ENCODE measurements at places on chromosomes 3 and 15.

DNA sequence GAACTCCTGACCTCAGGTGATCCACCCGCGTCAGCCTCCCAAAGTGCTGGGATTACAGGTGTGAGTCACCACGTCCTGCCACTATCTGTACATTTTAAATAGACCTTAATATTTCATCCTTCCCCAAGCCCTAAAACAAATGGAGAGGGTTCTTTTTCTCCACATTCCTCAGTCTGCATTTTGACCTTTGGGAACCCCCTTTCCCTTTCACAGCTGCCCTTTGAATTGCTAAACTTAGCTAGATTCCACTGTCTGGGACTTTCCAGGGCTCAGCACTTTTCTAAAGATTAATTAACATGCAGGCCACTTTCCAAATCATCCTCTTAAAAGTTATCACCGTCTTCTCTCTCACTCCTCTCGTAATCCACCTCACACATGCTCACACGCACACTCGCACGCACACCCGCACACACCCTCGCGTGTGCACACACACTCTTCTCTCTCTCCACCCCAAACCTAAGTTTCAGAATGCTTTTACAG, 124.2 kb downstream of the TMCO5A start:
- DNase-seq: no peak

DNA sequence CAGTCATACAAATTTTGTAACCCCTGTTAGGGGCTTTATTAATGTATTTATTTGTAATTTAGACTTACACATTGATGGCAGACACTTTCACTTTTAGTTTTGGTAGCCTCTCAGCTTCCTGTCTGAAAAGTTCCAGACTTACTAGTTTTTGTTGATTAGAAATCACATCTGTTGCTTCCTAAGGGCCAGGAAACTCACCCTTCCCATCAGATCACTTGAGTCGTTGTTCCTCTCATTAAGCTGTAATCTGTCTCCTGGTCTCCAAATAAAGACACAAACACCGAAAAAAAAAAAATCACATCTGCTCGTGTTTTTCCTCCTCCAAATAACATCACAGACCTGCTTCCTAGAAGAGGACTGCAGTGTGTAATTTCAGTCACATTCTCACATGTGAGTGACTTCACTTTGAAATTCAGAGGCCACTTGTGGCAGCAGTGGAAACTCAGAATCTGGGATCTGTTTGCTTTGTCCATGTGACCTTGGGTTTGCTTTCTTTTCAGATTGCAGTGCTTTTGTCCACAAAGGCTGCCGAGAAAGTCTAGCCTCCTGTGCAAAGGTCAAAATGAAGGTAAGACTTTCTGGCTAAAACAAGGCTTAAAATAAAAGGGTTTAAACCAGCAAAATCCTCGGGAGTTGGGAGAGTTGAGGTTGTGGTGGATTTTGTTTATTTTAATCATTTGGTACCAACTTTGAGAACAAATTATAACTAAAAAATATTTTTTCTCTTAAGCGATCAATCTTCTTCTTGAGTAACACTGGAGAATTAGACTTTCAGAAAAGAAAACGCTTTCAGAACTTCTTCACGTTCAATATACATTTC, 87.0 kb downstream of the KLHL25 start:
- DNase-seq: no peak

DNA sequence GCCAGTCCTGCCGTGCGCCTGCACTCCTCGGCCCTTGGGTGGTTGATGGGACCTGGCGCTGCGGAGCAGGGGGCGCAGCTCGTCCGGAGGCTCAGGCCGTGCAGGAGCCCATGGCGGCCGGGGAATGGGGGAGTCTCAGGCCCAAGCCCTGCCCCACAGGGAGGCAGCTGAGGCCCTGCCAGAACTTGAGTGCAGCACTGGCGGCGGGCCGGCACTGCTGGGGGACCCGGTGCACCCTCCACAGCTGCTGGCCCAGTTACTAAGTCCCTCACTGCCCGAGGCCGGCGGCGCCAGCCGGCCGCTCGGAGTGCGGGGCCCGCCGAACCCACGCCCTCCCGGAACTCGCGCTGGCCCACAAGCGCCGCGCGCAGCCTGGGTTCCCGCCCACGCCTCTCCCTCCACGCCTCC, 190.9 kb upstream of the MME start:
- DNase-seq: no peak

- no peak for DNase-seq
Measured at GRCh38 chr15:78768096-78768495, 43.2 kb downstream of the ADAMTS7 start.

DNA sequence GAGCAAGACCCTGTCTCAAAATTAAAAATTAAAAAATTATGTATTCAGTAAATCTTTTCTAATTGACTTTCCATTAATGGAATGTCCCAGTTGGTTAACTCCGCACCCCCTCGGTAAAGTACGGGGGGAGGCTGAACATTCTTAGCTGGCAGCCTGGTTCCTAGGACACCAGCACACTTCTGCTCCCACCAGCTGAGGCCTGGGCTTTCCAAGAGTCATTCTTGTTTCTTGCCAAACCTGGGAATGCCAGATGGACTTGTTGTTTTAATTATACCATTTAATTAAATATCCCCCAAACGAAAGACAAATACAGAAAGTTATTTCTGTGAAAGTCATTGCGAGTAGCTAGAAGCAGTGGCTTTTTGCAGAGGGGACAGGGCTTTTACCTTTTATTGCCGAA, 179.4 kb downstream of the VGLL4 start:
- DNase-seq: no peak

- DNase-seq: no peak
Measured at GRCh38 chr3:172461530-172462138, 13.4 kb upstream of the GHSR start.

DNA sequence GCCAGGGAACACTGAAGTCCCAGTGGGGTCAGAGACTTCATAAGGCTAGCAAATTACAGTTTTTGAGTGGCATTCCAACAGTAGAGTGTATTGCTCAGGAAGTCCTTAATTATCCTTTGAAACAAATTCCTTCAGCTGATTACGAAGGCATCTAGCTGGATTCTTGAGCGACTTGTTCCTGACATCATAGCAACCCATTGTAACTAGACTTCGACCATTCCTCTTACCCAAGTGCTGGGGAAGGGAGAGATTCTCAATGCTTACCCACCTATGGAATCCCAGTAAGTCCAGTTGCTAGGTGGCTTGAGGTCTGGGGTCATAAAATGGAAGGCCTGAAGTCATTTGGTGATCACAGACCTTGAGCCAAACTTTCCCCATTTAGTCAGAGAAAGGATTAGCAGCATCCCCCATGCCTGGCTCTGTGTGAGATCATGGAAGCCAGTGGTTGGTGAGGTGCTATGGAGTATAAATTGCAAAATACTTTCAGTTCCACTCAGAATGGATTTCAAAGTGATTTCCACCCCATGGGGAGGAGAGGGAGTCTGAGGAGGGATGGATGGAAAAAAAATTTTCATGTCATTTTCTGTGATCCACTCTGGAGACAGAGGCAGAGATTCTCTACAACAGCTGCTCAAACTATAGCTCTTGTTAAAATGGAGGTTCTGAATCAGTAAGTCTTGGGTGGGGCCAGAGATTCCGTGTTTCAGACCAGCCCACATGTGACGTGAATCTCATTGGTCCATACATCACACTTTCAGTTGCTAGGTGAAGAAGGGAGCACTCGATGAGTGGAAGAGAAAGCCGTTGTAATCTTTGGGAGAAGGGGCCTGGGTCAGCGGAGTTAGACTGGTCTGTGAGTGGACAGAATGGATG, 45.7 kb downstream of the CD86 start:
- DNase-seq: no peak

- no peak for DNase-seq
Measured at GRCh38 chr3:8237893-8238292, 263.7 kb upstream of the LMCD1 start.

GRCh38 chr15:66573719-66574595, 8.2 kb upstream of the LCTL start:
- no peak for DNase-seq

DNA sequence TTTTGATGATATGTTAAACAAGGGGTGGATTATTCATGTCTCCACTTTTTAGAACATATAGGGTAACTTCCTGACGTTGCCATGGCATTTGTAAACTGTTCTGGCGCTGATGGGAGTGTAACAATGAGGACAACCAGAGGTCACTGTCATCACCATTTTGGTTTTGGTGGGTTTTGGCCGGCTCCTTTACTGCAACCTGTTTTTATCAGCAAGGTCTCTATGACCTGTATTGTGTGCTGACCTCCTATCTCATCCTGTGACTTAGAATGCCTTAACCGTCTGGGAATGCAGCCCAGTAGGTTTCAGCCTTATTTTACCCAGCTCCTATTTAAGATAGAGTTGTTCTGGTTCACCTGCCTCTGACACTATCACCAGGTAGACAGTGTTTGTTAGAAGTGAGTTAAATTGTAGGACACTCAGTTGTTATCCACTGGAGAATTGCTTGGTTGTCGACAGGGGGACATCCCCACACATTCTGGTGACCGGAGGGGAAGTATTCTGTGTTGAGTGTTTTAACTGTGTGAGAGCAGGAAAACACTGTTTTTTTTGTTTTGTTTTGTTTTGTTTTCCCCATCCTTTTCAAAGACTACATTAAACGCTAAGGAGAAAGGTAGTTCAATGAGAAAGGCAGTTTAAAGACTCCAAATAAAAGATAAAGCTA, 36.9 kb upstream of the SKIL start:
- no peak for DNase-seq

DNA sequence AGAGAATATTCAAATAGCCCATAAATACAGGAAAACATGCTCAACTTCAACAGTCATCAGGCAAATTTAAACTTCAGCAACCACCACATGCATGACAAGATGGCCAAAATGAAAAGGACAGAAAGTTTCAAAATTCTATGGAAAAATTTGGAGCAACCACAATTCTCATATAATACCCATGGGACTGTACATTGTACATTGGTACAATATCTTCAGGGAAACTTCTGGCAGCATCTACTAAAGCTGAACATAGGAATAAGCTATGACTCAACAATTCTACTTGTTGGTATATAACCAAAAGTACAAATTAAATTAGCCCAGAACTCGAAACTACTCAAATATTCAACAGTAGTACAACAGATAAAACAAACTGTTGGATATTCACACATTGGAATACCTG, 847.6 kb downstream of the TBL1XR1 start:
- no peak for DNase-seq

GRCh38 chr15:40471808-40472150, 995 bp downstream of the CHST14 start:
- no peak for DNase-seq

GRCh38 chr3:194120789-194121770, 14.9 kb upstream of the HES1 start:
- DNase-seq: no peak

DNA sequence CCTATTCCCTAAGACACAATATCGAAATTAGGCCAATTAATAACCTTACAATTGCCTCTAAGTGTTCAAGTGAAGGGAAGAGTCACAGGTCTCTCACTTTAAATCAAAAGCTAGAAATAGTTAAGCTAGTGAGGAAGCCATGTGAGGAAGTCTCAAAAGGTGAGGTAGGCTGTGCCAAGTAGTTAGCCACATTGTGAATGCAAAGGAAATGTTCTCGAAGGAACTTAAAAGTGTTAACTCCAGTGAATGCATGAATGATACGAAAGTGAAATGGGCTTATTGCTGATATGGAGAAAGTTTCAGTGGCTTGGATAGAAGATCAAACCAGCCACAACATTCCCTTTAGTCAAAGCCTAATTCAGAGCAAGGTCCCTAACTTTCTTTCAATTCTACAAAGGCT, 59.1 kb downstream of the KLF13 start:
- DNase-seq: no peak

DNA sequence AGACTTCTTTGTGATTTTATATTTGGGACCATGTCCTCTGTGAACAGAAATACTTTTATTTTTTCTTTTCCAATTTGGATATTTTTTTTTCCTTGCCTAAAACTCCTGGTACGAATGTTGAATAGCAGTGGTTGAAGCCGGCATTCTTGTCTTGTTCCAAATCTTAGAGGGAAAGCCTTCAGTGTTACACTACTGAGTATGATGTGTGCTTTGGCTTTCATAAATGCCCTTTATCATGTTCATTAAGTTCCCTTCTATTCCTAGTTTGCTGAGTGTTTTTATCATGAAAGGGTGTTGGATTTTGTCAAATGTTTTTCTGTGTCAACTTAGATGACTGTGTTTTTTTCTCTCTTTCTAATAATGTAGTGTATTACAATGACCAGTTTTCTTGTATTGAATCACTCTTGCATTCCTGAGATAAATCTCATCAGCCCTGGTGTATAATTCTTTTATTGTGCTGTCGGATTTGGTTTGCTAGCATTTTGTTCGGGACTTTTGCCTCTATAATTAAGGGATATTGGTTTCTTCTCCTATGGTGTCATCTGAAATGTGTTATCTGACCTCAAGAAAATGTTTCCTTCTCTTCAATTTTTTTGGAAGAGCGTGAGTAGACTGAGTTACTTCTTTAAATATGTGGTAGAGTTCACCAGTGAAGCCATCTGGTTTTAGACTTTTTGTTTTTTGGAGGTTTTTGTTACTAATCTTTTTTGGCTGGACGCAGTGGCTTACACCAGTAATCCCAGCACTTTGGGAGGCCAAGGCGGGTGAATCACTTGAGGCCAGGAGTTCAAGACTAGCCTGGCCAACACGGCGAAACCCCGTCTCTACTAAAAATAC, 33.3 kb downstream of the MAP1A start:
- no peak for DNase-seq

DNA sequence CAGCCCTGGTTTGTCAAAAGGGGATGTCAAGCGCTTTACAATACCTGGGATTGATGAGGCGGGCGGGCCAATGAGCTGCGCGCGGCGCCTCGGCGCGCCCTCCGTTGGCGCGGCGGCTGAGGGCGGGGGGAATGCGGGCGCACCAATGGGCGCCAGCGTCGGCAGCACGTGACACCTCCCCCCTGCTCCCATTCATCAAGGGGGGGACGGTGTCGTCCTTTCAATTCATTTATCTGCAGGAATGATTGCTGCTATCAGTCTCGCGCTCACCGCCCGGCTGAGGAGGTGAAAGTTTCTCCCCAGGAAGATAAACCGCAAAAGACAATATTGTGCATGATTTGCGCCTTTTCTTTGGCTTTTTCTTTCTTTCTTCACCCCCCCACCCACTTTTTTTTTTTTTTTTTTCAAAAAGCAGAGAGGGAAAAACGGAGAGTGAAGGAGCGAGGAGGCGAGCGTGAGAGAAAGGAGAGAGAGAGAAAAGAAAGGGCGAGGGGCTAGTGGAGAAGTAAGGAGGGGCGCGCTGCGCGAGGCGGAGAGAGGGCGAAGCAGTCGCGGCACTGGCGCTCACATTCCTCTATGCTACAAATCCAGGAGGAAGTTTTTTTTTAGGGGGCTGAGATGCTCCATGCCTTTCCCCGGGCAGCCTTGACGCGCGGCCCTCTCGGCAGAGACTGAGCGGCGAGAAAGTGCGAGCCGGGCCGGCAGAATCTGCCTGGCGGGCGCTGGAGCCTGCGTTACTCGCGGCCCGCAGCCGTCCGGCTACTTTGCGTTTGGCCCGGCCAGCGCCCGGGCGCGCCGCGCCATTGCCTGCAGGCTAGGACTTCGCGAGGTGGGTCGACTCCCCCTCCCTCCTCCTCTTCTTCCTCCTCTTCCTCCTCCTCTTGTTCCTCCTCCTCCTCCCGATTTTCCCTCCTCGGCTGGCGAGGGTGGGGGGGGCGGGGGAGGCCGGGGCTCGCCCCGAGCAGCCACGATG, at the start of gene ZIC1:
Gene ZIC1, plus strand, starts transcription at position 223 of the 973 bp plus-strand sequence. Its CDS starts 748 bp downstream, at position 971.
- DNase-seq: no peak

Data from effector memory CD4-positive, alpha-beta T cell (primary cell).